ENCODE measurements at places on chromosomes 4 and X.

GRCh38 chrX:132676561-132677186 lies 187.8 kb upstream of the MBNL3 start:
- DNase-seq = no peak

DNA sequence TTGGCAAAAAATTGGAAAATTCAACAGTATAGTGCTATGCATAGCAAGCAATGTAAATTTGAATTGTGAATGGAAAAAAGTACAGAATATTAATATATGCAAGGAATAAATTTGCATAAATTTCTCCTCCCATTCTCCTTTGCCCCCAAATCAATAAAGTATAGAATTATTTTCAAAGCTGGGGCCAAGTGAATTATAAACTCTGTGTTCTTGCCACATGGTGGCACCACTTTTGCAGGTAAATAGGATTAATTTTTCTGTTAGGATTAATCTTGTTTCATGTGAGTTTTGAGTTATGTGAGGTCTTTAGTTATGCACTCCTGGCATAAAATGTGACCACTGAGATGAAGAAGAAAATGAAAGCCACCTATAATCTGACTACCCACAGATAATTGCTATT lies 19.9 kb downstream of the COPS4 start:
- DNase-seq = no peak

DNA sequence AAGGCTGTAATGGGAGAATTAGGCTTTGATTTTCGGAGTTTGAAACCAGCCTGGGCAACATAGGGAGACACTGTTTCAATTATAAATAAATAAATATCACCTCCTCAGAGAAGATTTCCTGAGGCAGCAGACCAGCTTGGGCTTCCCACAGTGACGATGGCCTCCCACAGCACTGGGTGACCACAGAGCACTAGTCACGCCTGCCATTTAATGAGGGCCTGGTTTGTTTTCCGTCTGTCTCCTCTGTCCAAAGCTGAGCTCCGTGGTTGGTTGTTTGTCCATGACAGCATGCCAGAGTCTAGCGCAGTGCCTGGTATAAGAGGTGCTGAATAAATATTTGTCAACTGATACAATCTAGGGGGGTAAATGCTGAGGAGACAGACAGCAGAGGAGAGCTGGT lies 10.4 kb upstream of the PDGFRA start:
- DNase-seq = no peak

DNA sequence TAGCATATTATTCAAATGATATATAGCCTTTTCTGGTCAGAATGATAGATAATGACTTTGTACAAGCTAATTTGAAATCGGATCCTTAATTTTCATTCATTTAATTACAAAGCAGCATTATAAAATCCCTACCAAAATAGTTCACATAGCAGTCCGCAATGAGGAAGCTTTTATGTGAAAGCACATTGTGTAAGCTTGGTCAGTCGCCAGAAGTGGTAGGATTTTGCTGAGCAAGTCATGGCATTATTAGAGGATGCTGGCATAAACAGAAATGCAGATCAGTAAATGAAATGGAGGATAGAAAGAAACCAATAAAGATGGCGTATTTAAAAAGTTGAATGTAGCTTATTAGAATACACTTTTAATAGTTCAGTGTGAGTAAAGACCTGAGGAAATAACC lies 93.2 kb upstream of the DIAPH2 start:
- no peak for DNase-seq

- no peak for DNase-seq
Observed at GRCh38 chr4:173420801-173421200, 21.9 kb upstream of the SCRG1 start.

All from SK-N-MC (cell line).